Karpas-422 (cell line): ENCODE measurements at places on chromosomes 3 and 15. TPM values are rescaled to one million over a fixed set of nuclear protein-coding genes. Genes with fewer than 3 reads are reported as not detected.

GRCh38 chr3:157323360-157323759, 113.3 kb upstream of the PTX3 start:
- DNase-seq, result no peak

GRCh38 chr3:15754047-15754446, 43.7 kb downstream of the ANKRD28 start:
- DNase-seq, result no peak

GRCh38 chr3:33114622-33115023, 809 bp downstream of the CRTAP start:
- DNase-seq, result no peak

GRCh38 chr3:134652886-134653630, 2.2 kb upstream of the KY start:
- DNase-seq, result no peak

- no peak for DNase-seq
Observed at GRCh38 chr3:188480011-188480410, 326.1 kb downstream of the LPP start.

DNA sequence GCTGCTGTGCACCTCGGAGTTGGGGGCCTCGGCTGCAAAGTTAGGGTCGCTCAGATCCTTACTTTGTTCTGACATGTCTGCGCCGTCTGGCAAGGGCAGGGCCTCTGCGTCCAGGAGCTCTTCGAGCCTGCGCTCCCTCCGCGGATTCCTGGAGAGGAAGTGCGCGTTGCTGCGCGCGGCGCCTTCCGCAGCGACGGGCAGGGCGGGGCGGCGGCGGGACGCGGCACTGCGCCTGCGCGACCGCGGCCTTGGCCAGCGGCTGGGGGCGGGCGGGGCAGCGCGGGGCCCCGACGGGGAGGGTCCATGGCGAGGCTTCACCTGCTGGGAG, at the start of gene NDN:
NDN (minus strand) TSS at position 163 of the 328 bp plus-strand sequence; CDS start at position 75, 88 bp downstream.
- DNase-seq, result no peak

DNA sequence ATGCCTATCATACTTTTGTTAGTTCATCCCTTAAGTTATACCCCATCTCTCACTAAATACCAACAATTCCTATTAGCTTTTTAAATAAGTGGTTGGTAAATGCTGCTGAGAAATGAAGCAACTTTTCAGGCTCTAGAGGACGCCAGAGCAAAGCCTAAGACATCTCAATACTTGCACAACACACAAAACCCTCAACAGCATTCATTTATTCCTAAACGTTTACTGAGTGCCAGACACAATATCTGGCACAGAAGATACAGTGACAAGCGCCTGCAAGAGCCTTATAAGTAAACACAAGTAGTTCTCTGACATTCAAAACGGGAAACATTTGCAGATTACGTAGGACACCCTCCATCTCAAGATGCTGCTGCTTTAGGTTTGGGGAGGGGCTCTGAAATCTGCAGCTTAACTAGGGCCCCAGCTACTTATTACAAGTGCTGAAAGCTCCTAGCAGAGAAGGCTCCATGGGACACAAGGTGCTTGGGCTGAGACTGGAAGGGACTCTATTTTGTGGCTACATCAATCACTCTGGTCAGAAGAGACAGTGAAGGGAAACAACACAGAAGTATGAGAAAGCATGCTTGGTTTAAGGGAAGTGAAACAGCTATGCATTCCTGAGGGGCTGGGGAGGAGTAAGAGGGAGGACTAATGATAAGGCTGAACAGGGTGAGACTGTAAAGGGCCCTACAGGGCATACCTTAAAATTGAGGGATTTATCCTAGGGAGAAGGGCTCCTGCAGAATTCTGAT, 311.3 kb downstream of the PLCL2 start:
- DNase-seq, result peak; percentile 84

DNA sequence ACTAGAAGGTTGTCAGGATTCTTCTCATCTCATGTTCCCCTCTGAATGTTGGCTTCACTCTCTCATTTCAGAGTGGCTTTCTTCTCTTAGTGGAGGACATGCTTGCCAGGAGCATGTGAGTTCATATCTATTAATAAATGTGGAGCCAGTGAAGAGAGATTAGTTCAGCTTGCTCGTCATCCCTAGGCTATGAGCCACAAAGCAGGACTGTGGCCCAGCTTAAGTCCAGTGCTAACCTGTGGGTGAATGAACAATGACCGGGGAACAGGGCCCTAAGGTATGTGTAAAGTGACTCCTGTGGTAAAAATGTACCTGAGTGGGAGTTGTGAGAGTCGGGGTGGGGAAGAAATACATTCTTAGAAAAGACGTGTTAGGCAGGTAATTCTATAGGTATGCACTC, 96.9 kb upstream of the TBL1XR1 start:
- DNase-seq, result no peak

DNA sequence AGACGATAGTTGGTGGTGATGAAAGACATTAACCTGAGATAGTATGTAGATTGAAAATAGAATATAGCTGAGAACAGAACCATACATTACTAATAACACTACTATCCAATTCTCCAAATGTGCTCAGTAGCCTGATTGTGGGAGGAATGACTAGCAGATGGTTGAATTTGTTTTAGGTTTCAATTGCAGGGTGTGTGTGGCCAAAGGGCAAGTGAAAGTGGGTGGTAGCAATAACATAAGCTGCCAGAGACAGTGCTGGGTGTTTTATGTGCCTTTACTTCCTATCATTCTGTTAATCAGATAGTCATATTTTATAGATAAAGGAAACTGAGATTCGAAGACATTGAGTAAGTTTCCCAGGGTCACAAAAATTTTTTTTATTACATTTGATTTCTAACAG, 249.5 kb upstream of the ARL6 start:
- DNase-seq, result no peak

GRCh38 chr15:87528873-87529272, 727.7 kb downstream of the NTRK3 start:
- DNase-seq, result no peak

DNA sequence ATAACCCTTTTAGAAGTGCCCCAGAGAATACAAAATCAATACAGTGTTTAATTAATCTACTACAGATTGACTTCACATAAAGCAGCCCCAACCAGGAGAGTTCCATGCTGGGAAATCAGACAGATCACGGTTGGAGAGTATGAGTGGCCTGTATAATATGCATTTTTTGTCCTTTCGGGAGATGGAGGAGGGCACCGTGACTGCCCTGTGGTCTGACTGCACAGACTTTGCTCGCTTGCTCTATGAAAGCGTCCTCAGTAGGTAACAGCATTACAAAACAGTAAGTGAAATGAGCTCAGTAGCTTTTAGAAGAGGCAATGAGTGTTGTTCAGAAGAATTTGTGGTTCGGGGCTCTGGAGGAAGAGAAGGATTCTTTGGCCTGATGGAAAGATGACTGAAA, 34.2 kb upstream of the SKIL start:
- DNase-seq, result no peak

- DNase-seq, result no peak
Observed at GRCh38 chr3:89186456-89186855, 79.0 kb downstream of the EPHA3 start.

DNA sequence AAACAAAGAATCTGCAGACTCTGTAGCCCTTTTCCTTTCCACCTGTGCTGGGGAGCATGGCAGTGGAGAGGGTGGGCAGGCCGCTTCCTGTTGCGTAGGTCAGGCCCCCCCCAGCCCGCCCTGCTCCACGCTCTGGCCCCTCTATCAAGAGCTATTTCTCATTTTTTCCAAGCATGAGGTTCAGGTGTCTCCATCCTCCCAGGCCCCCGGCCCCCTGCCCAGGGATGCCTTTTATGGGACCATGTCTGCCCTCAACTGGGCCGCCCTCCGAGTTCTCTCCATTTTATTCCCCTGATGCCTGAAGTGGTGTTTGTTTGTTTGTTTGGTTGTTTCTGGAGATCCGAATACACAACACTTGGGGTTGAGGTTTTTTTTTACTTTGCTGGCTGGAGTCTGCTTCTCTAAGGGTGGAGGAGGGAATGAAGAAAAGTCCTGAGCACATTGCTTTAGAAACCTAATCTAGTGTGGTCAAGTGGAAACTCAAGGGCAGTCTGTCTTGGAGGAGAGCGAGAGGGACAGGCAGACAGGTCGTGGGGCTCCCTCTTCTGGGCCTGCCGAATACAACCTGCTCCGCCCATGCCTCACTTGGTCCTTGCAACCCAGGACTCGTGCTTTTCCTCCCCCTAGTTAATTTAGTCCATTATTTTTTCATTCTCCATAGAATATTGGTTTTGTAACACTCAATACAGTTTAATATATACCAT, 176.5 kb upstream of the LYSMD4 start:
- no peak for DNase-seq

- no peak for DNase-seq
Observed at GRCh38 chr3:82475306-82475705, 713.9 kb upstream of the GBE1 start.

DNA sequence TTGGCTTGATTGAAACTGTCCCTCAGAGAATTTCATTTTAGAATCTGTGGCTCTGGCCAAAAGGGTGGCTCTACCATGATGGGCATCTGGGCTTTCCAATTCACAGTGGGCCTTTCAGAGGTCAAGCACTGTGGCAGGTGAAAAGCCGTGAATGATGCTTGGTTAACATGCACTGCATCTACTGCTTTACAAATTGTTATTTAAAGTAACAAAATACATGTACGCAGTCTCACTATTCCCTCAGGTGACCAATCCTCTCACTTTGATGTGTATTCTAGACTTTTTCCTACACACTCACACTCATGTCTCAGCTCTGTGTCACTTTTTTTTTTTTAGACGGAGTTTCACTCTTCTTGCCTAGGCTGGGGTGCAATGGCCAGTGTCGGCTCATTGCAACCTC, 70.5 kb downstream of the MGLL start:
- no peak for DNase-seq

- no peak for DNase-seq
Observed at GRCh38 chr3:127900536-127900935, 14.5 kb upstream of the KBTBD12 start.

DNA sequence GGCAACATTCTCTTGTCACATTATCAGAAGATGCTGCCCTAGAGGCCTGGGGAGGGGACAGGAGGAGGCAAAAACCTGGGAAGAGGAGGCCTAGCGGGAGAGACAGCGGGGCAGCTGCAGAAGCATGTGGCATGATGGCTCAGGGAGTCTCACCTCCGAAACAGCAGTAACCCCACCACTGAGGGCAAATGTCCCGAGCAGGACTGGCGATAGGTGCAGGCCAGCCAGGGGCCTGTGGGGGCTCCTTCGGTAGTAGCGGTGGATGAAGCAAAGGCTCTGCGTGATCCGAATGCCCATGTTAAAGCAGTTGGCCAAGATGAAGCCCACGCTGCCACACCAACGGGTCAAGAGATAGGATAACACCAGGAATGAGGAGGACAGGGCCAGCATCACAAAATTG, 38.0 kb downstream of the RFT1 start:
- no peak for DNase-seq

DNA sequence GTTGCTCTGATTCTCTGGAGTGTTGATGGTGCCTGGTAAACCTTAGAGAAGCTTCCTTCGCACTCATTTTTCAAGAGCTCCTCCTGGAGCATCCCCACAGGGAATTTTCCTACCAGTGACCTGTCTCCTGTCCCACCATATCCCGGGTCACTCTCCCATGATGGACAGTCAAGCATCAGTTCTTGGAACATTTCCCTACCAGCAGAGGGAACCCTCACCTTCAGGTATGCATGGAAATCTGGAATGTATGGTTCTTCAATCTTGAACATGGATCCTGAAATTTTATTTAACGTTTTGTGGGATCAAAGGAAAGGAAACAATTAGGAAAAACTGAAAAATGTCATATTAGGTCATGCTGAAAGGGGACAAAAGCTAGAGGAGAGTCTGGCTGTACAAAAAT, 153.8 kb downstream of the SPATA16 start:
- DNase-seq, result no peak

Gene APOD
- 0.18 TPM in 1 of 2 replicates, not detected in the other for total RNA-seq

Gene SPSB4
- not detected in 2 replicates for total RNA-seq

Gene MUC20
- 0.22 and 1.6 TPM in 2 replicates for total RNA-seq

Gene WHAMM
- 7.2 and 8.3 TPM in 2 replicates for total RNA-seq

Gene SKOR1
- 0.43 and 0.45 TPM in 2 replicates for total RNA-seq

Gene AHSG
- not detected in 2 replicates for total RNA-seq

Gene COLQ
- total RNA-seq, result 2.6 and 8.9 TPM in 2 replicates
